ENCODE measurements at places on chromosomes 3 and 15.

GRCh38 chr15:80275961-80276360 lies 23.9 kb upstream of the CTXND1 start:
- no peaks in the 10 kb centered on the region for H3K36me3 ChIP-seq
- peaks cover 4% of the 10 kb centered on the region for H3K27me3 ChIP-seq
- no peaks in the 10 kb centered on the region for H3K4me1 ChIP-seq
- DNase-seq, result no peak

- peaks cover 5% of the 10 kb centered on the region for H3K4me1 ChIP-seq
- H3K27ac ChIP-seq, result no peak overlapping the region
- no peaks in the 10 kb centered on the region for H3K36me3 ChIP-seq
Measured at GRCh38 chr15:70584838-70585706, 178.3 kb downstream of the UACA start.

DNA sequence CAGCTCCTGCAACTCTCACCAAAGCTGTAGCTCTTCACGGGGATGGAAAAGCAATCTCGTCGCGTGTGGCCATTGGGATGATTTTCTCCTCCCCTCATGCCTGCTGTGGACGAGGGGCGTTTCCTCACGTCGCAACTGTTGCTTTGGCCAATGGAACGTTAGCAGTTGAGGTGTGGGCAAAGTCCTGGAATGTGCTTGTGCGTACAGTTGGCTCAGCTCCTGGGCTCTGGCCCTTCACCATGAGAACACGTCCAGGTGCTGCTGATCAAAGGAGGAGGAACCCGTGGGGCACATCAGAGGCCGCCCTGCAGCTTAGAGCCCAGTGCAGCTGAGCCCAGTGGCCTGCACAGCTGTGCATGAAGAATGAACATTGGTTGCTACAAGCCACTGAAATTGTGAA lies 186.1 kb downstream of the TJP1 start:
- H3K4me1 ChIP-seq, result no peaks in the 10 kb centered on the region
- H3K27me3 ChIP-seq, result peaks cover 67% of the 10 kb centered on the region
- DNase-seq, result no peak

DNA sequence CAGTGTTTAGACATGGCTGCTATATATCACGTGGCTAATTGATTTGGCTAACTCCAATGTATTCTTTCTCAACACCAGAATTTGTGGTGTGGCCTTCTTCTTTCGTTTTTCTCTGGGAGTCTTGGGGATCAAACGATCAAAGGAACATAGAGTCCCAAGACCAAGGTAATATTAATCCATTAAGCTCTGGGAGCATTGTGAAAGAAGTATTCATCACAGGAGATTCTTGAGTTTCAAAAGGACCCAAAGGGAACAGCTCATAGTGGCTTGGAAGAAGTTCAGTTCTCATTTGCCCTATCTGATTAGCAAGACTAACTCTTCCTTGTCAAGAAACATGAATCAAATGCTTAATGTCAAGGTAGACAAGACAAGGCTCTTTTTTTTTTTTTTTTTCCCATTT lies 32.9 kb upstream of the TICRR start:
- no peak for DNase-seq
- H3K4me3 ChIP-seq, result no peak overlapping the region
- peaks cover 46% of the 10 kb centered on the region for H3K27me3 ChIP-seq
- no peak overlapping the region for H3K27ac ChIP-seq
- no peaks in the 10 kb centered on the region for H3K36me3 ChIP-seq

GRCh38 chr15:79211481-79211880 lies 71.0 kb upstream of the ANKRD34C start:
- no peaks in the 10 kb centered on the region for H3K36me3 ChIP-seq
- H3K27me3 ChIP-seq, result peaks cover 93% of the 10 kb centered on the region
- H3K4me1 ChIP-seq, result peaks cover 8% of the 10 kb centered on the region
- H3K4me3 ChIP-seq, result no peak overlapping the region

- H3K4me3 ChIP-seq, result no peak overlapping the region
- peaks cover 95% of the 10 kb centered on the region for H3K4me1 ChIP-seq
- peak overlapping the region; percentile 77 for H3K27ac ChIP-seq
- H3K36me3 ChIP-seq, result peaks cover 6% of the 10 kb centered on the region
Measured at GRCh38 chr3:171743327-171744157, 66.7 kb downstream of the PLD1 start.

DNA sequence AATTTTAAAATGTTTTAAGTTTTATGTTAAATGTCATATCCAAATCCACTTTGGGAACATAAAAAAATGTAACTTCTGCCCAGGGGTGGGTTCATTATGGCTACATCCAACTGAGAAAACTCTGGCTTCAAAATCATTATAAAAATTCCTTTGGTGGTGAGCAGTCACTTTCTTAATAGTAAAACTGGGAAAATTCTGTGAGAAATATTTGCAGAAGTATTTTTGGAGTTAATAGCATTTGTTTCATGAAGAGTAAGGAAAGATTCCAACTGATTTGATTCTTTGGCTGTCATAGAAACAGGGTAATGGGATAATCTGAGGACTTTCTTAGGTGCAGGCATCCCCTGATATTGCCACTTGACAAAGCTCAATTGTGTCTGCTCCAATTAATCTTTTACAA lies 38.8 kb downstream of the CPA3 start:
- peaks cover 15% of the 10 kb centered on the region for H3K27me3 ChIP-seq
- no peaks in the 10 kb centered on the region for H3K4me1 ChIP-seq
- DNase-seq, result no peak
- H3K4me3 ChIP-seq, result no peak overlapping the region
- no peak overlapping the region for H3K27ac ChIP-seq

GRCh38 chr3:178352326-178353005 lies 183.8 kb upstream of the KCNMB2 start:
- H3K27me3 ChIP-seq, result no peaks in the 10 kb centered on the region
- H3K27ac ChIP-seq, result no peak overlapping the region
- peak overlapping the region; percentile 19 for H3K4me3 ChIP-seq
- H3K36me3 ChIP-seq, result no peaks in the 10 kb centered on the region
- DNase-seq, result no peak

- H3K36me3 ChIP-seq, result no peaks in the 10 kb centered on the region
- no peak for DNase-seq
- H3K4me3 ChIP-seq, result no peak overlapping the region
- H3K27me3 ChIP-seq, result peaks cover 47% of the 10 kb centered on the region
- H3K27ac ChIP-seq, result peak overlapping the region; percentile 77
Measured at GRCh38 chr3:129007792-129008191, 6.7 kb downstream of the EFCC1 start.

- H3K4me3 ChIP-seq, result peak overlapping the region; percentile 98
- peak overlapping the region; percentile 100 for H3K27ac ChIP-seq
- H3K4me1 ChIP-seq, result peaks cover 63% of the 10 kb centered on the region
- H3K27me3 ChIP-seq, result no peaks in the 10 kb centered on the region
Measured at GRCh38 chr3:9732080-9732739, 675 bp downstream of the BRPF1 start.

DNA sequence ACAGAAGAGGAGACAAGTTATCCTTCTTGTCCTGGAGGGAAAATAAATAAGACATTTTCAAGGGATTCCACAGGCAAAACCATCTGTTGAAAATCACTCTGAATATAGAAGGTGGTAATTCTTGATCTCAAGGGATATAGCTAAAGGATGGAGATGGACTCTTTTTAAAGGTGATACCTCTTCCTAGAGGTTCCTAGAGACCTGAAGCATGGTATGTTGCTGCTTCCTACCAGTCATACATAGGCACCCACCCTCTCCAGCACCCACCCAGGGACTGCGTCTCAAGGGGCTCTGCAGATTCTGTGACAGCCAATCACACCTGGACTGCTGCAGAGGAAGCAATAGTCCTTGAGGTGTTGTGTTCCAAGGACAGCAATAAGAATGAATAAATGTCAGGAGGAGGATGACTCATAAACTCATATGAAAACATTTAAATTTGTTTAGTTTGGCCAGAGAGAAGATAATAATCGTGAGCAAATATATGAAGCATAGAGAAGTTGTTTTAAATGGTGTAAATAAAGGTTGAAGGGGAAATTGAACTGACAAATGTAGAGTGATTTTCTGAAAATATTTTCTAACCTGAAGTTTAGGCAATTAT lies 741.6 kb upstream of the CBLB start:
- H3K27ac ChIP-seq, result no peak overlapping the region
- H3K4me1 ChIP-seq, result no peaks in the 10 kb centered on the region
- H3K36me3 ChIP-seq, result no peaks in the 10 kb centered on the region
- no peak overlapping the region for H3K4me3 ChIP-seq
- no peak for DNase-seq

- DNase-seq, result no peak
- H3K27me3 ChIP-seq, result no peaks in the 10 kb centered on the region
- no peak overlapping the region for H3K4me3 ChIP-seq
- H3K4me1 ChIP-seq, result no peaks in the 10 kb centered on the region
- H3K36me3 ChIP-seq, result no peaks in the 10 kb centered on the region
Measured at GRCh38 chr15:74062671-74063070, 19.7 kb downstream of the GOLGA6A start.

DNA sequence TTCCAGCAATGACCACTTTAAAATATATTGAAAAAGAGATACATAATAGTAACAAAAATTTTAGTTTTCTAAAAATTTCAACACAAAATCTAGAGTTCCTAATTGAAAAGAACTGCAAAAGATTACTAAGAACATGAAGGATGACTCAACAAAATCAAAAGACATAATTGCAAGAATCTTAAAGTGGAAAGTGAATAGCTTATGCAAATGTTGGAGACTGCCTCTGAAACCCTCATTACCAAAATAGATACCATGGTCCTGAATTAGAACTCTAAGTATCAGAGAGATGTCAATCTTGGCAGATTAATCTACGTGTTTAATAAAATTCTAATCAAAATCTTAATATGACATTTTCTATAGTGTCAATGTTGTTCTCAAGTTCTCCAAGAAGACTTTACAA lies 60.7 kb upstream of the SGO1 start:
- H3K4me3 ChIP-seq, result no peak overlapping the region
- H3K36me3 ChIP-seq, result no peaks in the 10 kb centered on the region
- no peak overlapping the region for H3K27ac ChIP-seq
- DNase-seq, result no peak
- no peaks in the 10 kb centered on the region for H3K27me3 ChIP-seq
- H3K4me1 ChIP-seq, result no peaks in the 10 kb centered on the region

- H3K27ac ChIP-seq, result no peak overlapping the region
- H3K36me3 ChIP-seq, result no peaks in the 10 kb centered on the region
- H3K27me3 ChIP-seq, result no peaks in the 10 kb centered on the region
- no peak for DNase-seq
- peaks cover 52% of the 10 kb centered on the region for H3K4me1 ChIP-seq
Measured at GRCh38 chr15:63835211-63835568, 1.4 kb upstream of the HERC1 start.

DNA sequence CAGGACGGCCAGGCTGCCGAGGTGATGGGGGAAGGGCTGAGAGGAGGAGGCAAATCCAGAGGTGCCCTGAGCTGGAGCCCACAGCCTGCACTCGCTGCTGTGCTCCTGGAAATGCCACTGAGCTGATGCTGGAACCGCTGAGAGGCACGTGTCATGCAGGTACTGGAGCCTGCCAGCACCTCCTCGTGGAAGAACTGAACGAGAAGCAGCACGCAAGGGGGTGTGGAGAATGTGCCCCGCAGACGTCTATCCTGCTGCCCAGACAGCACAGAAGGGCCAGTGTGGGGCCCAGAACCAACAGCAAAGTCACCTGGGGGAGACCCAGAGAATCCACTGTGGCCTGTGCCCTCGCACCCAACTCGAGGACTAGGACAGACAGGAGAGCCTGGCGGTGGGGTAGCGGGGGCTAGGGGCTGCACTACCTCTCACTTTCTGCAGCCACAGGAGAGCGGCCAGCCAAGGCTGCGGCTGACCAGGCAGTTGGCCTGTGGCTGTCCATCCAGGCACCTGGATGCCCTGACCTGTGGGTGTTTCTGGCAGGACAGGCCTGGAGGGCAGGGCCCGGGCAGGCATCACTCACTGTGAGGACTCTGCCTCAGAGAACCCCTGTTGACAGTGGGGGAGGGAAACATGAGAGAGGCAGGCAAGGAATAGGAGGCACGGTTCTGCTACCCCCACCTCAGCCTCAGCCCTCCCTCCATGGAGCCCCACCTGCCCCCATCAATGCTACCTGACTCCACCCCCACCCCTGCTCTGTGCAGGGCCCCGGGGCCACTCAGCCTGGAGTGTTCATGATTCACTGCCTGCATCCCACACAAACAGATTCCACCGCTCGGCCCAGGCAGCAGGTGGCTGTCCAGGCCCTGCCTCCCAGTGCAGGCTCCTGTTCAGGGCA lies 213.1 kb downstream of the TBC1D2B start:
- DNase-seq, result no peak
- H3K36me3 ChIP-seq, result no peaks in the 10 kb centered on the region
- H3K4me3 ChIP-seq, result no peak overlapping the region
- no peak overlapping the region for H3K27ac ChIP-seq

- H3K27me3 ChIP-seq, result no peaks in the 10 kb centered on the region
- H3K4me1 ChIP-seq, result peaks cover 7% of the 10 kb centered on the region
- H3K27ac ChIP-seq, result no peak overlapping the region
- H3K36me3 ChIP-seq, result no peaks in the 10 kb centered on the region
- no peak for DNase-seq
Measured at GRCh38 chr3:40739971-40740370, 215.2 kb downstream of the ZNF621 start.

DNA sequence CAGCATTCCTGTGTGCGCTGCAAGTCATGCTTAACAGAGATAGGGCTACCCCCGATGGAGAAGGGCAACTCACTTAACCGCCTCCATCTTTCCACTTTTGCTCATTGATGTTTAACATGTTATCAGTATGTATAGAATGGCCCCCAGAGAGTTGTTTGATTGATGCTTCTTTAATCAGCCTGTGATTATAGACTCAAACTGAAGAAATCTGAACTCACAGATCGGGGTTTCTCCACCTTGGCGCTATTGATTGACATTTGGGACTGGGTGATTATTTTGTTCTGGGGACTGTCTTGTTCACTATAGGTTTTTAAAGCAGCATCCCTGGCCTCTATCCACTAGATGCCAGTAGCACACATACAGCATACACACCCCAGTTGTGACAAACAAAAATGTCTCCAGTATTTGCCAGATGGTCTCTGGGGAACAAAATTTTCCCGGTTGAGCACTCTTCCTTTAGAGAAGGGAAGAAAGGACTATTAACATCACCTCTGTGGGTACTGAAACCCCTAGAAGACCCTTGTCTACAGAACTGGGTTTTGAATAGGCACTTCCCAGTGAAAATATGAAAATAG lies 54.4 kb downstream of the LARS2 start:
- H3K36me3 ChIP-seq, result peaks cover 4% of the 10 kb centered on the region
- no peak for DNase-seq
- H3K4me3 ChIP-seq, result no peak overlapping the region
- no peak overlapping the region for H3K27ac ChIP-seq
- no peaks in the 10 kb centered on the region for H3K27me3 ChIP-seq
- H3K4me1 ChIP-seq, result no peaks in the 10 kb centered on the region

DNA sequence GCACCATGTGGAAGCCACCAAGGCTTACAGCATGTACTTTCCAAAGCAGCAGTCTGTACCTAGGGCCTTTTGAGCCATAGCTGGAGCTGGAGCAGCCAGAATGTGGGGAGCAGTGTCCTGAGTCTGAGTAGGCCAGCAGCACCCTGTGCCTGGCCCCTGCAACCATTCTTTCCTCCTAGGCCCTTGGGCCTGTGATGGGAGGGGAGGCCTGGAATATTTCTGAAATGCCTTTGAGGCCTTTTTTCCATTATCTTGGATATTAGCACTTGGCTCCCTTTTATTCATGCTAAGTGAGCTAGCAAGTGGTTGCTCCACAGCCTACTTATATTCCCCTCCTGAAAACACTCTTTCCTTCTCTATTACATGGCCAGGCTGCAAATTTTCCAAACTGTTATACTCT lies 28.1 kb downstream of the TRIM42 start:
- no peak for DNase-seq
- H3K27ac ChIP-seq, result no peak overlapping the region
- H3K4me3 ChIP-seq, result no peak overlapping the region
- peaks cover 7% of the 10 kb centered on the region for H3K27me3 ChIP-seq
- no peaks in the 10 kb centered on the region for H3K36me3 ChIP-seq
- no peaks in the 10 kb centered on the region for H3K4me1 ChIP-seq
